Ascending aorta (tissue), 2 donors: ENCODE measurements at places on chromosomes 5 and 9. TPM values are rescaled to one million over a fixed set of nuclear protein-coding genes. Genes with fewer than 3 reads are reported as not detected.

DNA sequence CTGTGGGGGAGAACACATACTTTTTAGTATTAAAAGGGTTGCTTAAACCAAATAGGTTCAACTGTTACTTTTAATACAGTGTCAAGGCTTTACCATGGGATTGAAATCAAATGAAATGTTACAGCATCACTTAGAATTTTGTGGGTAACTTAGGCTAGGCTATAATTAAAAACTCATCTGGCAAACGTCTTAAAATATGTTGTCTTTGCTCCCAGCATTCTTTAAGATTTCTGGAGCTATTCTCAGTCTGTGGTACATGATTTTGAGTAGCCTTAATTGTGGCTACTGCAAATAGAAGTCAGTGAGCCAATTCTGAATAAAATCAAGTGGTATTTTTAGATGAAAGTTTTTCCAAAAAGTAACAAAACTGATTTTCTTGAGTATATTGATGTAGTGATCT, 30.7 kb downstream of the UHRF2 start:
- no peak for DNase-seq

The LYSMD3 gene
- total RNA-seq, result 4.0 TPM

The MYMK gene
- total RNA-seq, result not detected

The PDGFRB gene
- 341 TPM for total RNA-seq
